HepG2 (cell line): ENCODE measurements at places on chromosomes 13 and 19.

DNA sequence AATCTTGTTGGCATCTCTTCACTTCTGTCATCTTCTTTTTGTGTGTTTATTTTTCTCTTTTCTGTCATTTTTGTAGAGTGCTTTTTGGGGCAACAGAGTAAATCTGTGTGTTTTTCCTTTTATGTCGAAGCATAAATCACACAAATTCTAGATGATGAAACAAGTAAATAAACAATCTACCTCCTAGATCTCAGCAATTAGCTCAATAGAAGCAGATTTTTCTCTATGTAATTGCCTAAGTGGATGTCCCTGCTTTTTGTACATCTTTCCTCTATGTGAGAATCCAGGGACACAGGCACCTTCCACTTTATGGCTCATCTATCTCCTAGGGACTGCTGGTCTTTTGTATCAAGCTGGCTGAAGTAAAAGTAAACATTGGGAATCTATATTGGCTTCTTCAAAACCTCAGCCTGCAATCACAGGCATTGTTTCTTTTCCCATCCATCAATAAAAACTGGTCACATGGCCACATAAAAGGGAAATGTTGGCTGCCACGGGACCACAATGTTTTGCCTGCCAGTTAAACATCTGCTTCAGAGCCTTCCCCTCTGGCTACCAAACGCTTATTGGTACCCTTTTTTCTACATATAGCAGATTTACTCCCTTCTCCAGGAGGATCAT, 323.8 kb downstream of the LMO7 start:
- DNase-seq, result no peak

GRCh38 chr19:42174958-42175734, 42.3 kb downstream of the DEDD2 start:
- no peak for DNase-seq

- DNase-seq, result no peak
These were observed 970.5 kb downstream of the UQCRFS1 start for GRCh38 chr19:28242317-28242927.

- DNase-seq, result no peak
These were observed 4.5 kb upstream of the SIGLEC9 start for GRCh38 chr19:51120160-51120559.

DNA sequence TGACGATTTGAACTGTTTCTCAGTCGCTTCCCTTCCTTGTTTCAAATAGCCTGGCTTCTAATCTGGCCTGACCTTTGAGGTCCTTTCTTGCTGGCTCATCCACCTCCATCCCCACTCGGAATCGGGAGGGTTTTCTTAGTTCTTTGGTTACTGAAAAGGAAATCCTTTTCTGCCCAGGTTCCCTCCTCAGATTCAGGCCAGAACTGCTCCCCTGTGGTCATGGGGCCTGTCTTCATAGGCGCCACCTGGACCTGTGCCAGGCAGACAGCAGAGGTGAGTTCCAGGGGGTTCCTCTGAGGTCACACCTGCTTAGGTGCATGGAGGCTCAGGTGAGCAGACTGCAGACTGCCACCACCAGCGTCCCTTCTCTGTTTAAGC, 62.4 kb downstream of the AKAP11 start:
- no peak for DNase-seq

- DNase-seq, result no peak
These were observed 29.7 kb upstream of the CYSLTR2 start for GRCh38 chr13:48624016-48624415.

DNA sequence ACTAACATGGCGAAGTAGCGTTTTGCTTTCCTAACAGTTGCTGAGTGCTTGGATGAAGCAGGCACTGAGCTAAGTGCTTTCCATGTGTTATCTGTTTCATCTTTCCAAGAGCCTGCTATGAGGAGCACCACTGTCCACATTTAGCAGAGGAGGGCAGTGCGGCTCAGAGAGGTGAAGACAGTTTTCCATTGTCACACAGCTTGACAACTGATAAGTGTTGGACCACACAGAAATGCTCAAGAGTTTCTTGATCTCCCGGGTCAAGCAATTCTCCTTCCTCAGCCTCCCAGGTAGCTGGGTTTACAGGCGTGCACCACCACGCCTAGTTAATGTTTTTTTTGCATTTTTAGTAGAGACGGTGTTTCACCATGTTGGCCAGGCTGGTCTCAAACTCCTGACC, 6.8 kb upstream of the CRTC1 start:
- DNase-seq, result no peak

DNA sequence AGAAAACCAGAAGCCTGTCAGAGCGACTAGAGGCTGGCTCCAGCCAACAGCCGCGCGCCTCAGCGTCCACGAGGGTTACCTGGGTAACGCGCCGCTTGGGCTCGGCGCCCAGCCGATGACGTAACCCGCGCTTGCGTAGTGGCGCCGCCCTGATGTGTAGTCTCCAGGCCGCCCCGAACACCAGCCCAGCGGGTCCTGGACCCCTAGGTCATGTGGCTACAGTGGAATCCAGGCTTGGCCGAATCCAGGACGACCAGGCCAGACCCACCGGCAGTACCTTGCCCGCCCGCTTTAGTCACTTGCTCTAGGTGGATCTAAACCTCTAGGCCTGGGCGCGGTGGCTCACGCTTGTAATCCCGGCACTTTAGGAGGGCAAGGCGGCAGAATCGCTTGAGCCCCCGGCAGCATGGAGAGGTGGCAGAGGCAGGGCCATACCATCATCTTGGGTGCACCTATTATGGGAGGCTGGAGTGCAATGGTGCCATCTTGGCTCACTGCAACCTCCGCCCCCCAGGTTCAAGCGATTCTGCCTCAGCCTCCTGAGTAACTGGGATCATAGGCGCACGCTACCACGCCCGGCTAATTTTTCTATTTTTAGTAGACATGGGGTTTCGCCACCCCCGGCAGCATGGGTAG, 7.2 kb upstream of the ZNF606 start:
- DNase-seq, result no peak

DNA sequence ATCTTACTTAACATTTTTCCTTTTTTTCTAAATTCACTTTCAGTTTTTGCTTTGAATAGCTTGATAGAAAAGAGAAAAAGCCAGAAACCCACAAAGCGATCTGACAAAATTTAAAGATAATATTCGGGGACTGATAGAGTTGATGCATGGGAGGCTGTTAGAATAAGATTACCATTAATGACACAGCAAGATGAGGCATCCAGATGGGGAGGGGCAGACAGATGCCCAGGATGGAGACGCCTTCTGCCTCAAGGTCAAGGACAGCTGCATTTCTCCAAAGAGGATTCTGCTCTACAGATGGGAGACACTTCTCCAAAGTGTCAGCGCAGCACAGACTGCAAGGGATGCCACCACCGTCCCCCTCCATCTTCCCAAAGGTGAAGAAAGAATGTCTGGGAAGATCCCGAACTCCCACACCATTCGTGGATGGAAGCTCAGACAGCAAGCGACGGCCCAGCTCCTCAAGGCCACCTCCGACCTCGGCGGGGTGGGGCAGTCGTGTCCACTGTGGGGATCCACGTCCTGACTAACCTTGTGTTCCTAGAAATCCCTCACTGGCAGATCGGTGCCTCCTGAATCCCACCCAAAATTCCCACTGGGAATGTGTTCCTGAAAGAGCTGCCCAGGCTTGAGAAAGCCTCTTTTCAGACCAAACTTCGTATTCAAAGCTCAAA, 32.9 kb downstream of the NAXD start:
- no peak for DNase-seq

GRCh38 chr13:65964672-65965071, 1265.5 kb downstream of the PCDH9 start:
- DNase-seq, result no peak

- no peak for DNase-seq
These were observed 28.1 kb downstream of the LATS2 start for GRCh38 chr13:21033212-21033840.

DNA sequence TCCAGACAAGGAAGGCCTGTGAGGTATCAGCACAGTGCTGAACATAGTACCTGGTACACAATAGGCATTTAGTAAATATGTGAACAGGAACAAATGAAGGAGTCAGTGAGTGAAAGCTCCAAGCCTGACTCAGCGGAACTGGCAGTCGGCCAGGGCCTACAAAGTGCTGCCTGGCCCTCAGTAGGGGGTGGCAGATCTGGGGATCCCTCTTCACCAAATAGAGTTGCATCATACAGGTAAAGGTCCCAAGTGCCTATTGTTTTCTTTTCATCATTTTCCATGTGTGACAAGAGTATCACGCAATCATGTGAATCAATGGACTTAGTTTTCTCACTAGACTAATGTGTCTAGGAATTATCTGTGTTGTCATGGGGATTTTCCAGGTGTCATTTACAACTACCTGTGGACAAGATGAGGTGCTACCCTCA, 9.2 kb downstream of the CYP2B6 start:
- DNase-seq, result peak; percentile 55

- no peak for DNase-seq
These were observed 97.8 kb downstream of the RNF17 start for GRCh38 chr13:24861617-24862362.

GRCh38 chr13:35850569-35850968, 280.6 kb downstream of the DCLK1 start:
- no peak for DNase-seq

DNA sequence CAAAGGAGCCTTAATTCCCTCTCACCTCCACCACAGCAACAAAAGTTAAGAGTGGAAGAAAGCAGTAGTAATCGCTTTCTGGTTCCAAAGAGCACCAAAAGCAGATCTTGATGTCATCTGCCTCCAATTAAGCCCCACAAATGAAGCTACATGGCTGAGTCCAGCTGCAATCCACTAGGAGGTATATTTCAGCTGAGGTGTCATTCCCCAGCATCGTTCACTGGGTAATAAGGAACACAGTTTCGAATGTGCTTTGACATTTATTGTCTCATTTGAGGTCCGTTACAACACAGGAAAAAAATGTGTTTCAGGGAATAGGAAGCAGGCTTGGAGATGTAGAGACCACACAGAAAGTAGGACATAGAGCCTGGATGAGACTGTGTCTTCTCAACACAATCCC, 190.4 kb downstream of the DCLK1 start:
- DNase-seq, result no peak

DNA sequence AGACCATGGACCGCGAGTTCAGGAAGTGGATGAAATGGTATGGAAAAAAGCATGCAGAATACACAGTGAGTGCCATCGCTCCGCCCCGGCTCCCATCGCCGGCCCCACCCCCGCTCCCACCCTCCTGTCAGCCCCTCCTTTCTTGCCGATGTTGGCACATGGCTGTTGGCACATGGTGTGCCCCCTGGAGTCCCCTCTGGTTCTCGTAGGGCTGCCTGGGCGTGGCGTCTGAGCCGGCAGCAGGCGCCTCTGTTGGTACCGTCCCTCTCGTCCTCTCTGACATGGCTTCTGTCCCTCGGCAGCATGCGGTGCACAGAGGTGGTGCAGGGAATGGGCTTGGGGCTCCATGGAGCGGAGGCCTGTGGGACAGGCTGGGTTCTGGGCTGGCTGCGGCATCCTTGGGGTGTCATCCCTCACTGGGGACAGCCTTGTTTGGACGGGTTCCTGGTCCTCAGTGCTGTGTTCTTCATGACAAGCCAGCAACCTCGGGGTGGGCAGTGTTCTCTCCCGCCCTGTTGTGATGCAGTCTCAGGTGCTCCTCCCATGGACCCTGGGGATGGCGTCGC, 30.9 kb downstream of the DOT1L start:
- no peak for DNase-seq

DNA sequence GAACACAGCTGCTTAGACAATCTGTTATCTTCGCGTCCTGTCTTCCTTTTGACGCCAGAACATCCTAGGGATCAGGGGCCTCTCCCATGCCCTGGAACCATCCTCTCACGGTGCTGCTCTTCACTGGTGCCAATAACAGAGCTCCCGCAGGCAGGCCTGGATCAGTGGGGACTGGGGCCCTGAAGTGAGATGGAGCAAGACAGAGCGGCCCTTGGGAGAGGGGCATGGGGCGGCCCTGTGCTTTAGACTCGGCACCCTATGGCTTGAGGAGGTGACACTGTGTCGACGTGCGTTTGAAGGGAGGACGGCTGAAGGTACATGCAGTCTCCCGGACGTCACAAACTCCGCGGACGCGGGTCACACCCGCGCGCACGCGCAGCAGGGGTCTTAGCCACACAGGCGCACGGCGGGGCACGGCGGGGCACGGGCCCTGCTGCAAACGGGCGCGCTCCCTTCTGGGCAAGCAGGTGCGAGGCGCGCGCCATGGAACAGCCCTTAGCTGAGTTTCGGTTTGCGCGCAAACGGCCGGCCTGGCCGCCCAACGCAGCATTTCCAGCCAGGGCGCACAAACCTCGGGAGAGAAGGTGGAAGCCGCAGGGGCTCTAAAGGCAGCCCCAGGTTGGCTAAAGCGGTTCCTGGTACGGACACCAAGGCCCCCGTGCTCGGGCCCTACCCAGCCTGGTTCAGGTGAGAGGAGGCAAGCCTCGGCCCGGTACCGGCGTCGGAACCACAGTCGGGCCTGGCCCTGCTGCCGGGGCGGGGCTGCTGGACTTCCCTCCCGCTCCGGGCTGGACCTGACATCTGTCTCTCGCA, 16.5 kb upstream of the RNF17 start:
- no peak for DNase-seq

DNA sequence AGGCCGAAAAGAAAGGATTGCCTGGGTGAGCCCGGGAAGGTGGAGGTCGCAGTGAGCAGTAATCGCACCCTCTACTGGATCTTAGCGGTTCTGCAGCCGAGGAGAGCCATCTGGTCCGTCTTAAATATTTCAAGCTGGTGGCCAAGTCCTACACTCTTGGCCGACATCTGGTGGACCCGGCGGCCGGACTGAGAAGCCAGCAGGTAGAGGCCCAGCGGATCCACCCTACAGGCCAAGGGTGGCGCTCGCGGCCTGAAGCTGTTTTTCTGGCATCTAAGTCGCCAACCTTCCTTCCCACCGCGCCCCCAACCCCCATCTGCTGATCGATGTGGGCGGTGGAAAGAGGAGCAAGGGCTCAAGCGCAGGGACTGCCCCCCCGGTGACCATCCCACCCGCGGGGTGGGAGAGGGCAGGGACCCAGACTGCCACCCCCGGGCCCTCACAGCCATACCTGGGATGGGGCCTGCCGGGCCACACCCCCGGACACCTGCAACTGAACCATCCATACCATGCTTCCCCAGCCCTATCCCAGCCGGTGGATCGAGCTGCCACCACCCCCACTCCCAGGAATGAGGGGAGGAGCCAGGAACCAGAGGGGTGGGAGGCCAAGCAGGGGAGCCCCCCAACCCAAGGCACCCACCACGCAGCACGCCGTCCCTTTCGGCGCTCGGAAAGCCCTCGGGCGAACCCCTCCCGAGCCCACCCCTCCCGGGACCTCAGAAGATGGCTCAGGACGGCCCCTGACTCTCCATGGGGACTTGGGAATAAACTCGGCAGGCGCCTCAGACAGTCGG, 46.3 kb upstream of the ZNF730 start:
- no peak for DNase-seq

- no peak for DNase-seq
These were observed 5.6 kb downstream of the ATP8A2 start for GRCh38 chr13:25377244-25377962.

DNA sequence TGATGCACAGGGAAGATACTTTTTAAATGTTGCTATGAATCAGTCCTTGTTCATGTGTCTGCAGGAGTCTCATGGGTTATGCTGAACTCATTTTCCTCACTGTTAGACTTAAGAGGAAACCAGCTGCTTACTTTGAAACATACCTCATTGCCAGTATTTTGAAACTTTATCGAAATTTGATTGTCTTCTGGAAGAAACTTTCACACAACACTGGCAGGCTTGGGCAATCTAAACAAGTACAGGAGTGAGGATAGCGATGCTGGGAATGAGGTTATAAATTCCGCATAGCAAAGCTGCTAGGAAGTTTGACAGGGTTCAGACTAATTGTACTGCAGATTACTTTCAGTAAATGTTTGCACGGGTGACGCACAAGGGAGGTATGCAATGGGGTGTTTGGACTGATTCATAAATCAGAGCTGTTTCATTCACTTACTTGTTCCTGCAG, 245.7 kb downstream of the DNAJC15 start:
- peak; percentile 72 for DNase-seq

GRCh38 chr13:113970810-113971470, 2.9 kb downstream of the C13orf46 start:
- no peak for DNase-seq
